Stimulated activated CD4-positive, alpha-beta T cell treated with anti-CD3 and anti-CD28 coated beads, Interleukin-1b, Interleukin-23, amount 100 ng/mL, for 48 hours (primary cell): ENCODE measurements at places on chromosomes 4 and X.

GRCh38 chr4:109276482-109277095, 25.9 kb downstream of the COL25A1 start:
- no peak for DNase-seq

GRCh38 chrX:12263211-12263610, 124.9 kb downstream of the FRMPD4 start:
- no peak for DNase-seq

GRCh38 chr4:79250887-79251286, 75.0 kb downstream of the NAA11 start:
- no peak for DNase-seq

DNA sequence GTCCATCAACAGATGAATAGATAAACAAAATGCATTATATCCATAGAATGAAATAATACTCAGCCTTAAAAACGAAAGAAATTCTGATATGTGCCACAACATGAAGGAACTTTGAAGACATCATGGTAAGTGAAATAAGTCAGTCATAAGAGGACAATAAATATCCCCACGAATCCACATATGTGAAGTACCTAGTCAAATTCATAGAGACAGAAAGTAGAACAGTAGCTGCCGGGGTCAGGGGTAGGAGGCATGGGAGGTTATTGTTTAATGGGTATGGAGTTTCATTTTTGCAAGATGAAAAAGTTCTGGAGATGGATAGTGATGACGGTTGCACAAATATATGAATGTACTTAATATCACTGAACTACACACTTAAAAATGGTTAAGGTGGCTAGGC, 151.6 kb upstream of the MAP3K15 start:
- no peak for DNase-seq

DNA sequence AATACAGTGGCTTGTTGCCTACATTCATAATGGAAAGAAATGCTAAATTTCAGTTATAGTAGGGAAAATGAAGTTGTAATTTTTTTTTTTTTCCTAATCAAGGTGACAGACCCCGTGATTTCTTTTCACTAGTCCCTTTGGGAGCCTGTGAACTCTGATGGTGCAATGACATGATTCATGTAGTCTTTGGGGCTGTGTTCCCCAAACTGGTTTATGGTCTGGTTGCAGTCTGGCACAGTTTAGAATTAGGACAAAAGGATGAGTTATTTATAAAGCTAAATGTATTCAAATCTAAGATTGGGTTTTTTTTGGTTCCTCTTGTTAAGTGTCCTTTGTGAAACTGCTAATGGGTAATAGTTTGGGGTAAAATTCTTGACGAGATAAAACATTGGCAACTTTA, 66.0 kb downstream of the REPS2 start:
- DNase-seq = no peak

- DNase-seq = no peak
Measured at GRCh38 chr4:45453258-45453853, 670.5 kb downstream of the GABRG1 start.

GRCh38 chr4:78592088-78592783, 40.7 kb downstream of the ANXA3 start:
- DNase-seq = no peak

- no peak for DNase-seq
Measured at GRCh38 chr4:111678908-111679307, 466.3 kb upstream of the FAM241A start.

- DNase-seq = no peak
Measured at GRCh38 chr4:78638337-78639172, 87.0 kb downstream of the ANXA3 start.

- DNase-seq = no peak
Measured at GRCh38 chr4:164509951-164510350, 244.0 kb upstream of the SMIM31 start.

DNA sequence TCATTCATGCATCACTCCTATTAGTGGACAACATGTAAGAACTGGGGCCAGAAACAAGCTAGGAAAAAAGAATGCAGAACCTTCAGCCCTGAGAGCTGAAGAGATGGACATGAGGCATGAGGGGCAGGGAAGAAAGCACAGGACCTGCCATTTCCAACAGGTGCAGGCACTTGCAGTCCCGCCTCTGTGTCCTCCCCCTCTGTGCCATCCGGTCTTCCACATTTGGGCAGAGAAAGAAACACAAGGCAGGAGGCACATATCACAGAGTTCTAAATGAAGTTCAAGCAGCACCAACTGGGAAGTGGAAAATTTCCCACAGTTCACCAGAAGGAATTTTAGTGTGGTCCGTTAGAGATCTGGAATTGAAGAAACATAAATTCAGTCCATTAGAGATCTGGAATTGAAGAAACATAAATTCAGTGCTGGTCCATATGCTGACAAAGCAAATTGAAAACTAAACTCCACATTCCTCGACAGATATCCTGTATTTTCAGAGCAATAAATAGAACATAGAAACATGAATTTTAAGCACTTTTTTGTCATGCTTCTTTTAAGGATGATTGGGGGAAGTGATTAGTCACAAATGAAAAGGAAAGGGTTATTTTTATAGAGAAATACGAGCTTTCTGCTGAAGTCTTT, 57.2 kb upstream of the DAPP1 start:
- DNase-seq = no peak

DNA sequence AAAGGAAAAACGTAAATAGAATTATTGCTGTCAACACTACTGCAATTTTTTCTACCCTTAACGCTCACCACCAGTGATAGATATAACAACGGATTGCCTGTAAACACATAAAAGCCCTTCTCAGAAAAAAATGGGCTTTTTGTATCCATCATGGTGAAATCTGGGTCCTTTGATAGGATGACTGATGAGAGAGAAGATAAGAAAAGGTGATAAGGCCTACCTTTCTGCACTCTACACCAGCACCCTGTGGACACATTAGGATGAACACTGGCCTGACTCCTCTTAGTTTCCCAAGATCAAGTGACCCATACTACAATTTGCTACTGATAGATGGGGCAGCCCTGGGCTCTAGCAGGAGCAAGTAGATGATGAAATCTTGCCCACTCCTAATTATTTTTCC, 112.3 kb upstream of the RAP2C start:
- no peak for DNase-seq

GRCh38 chr4:184322328-184323025, 104.8 kb upstream of the ENPP6 start:
- no peak for DNase-seq

DNA sequence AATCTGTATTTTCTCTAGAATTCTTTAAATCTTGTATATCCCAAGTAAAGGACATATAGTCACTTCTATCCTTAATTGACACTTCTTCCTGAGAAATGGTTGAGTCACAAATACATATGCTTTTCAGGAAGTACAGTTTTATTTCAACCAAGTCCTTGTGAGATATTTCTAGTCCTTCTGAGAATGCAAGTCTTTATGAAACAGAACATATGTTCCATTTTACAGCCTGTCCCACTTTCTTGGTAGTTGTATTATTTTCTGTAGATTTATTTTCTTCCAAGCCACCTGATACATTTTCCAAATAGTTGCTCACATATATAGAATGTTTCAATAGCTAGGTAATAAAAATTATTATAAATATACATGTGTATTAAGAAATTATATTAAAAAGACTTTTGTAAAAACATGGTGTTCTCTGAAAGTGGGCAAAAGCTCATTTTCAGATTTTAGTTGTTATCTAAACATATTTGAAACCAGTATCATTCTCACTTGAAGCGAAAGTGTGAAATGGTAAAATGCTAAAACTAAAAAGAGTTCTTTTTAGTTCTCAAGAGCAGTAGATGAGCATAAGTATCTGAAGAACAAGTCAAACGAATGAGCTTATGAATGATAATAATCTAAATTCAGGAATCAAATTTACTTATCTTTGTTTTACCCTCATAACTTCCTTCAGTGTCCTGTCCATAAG, 468.0 kb downstream of the EPHA5 start:
- no peak for DNase-seq

DNA sequence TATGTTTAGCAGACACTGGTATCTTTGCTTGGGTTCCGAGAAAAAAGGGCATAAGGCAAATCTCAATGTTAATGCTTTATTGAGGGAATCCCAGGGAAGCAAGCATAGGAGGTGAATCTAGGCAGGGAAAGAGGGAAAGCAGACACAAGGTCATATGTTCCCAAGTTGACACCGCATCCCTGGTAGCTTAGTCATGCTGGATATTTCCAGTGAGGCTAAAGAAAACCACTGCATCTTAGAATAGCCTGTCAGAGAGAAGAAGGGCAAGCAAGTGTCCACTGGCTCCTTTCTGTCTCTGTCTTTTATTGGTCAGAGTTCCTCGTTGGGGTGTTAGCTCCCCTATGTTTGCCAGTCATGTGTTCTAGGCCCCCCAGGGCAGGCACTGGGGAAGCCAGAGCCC, 104.7 kb downstream of the NKX6-1 start:
- DNase-seq = no peak

DNA sequence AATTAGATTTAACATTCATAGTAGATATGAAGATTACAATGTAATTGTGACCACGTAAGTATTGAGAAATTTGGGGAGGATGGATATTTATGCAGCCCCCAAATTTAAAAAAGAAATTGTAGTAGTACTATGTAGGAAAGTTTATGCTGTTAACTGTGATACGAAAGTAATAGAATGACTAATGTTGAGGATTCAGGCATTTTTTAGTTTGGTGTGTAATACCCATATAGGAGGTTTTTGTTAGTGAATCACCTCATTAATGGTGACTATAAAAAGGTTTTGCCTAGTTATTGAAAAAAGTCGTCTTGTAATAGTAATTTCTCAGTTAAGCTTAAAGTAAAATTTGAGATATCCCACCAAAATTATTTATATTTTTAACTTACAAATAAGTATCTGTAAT, 67.2 kb downstream of the SMARCAD1 start:
- DNase-seq = no peak

DNA sequence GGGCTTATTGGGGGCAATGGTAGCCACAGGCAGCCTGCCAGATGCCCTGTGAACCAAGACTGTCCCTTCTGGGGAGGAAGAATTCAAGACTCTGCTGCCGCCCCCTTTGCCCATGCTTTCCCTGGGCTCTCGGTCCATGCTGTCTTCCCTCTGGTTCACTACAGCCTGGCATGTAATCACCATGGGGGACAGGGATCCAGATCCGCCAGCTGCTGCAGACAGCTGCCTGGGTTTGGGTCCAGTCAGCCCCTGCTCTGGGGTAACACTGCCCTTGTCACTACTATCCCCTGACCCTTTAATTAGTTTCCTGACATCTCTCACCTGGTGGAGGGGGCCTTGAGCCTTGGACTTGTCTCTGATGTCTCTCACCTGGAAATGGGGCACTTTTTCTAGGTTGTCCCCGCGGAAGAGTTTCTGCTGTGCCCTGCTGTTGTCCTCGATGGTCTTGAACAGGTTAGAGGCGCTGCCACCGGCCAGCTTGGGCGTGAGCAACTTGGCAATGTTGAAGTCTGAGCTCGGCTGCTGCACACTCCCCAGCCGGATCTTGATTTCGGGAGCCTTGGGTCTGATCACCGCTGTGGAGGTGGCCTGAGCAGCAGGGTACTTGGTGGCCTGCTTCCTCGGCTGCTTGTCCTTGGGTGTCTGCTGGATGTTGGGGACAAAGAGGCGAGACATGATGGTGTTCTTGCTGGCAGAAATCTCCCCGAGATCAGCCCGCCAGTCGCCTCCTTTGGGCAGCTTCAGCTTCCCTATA, 6.4 kb downstream of the C4orf54 start:
- no peak for DNase-seq

- DNase-seq = no peak
Measured at GRCh38 chr4:152968806-152969394, 32.8 kb downstream of the FHDC1 start.

GRCh38 chrX:118772051-118772450, 44.6 kb downstream of the IL13RA1 start:
- DNase-seq = no peak

DNA sequence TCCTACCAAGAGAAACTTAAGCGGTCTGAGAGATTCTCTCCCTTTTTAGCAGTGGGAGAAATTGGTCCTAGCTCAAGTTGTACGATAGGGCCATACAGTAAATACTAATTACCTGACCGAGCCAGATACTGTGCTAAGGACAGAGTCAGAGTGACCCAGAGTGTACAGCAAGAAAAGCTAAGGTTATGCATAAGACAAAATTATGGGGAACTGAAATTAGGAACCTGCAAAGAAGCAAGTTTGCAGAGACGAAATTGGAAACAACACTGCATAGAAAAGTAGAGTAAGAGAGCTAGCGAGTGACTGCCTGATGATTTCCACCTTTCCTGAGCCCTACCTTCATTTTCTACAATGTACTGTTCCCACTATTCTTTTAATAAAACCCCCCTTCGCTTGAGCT, 278.1 kb downstream of the NKX6-1 start:
- DNase-seq = no peak

DNA sequence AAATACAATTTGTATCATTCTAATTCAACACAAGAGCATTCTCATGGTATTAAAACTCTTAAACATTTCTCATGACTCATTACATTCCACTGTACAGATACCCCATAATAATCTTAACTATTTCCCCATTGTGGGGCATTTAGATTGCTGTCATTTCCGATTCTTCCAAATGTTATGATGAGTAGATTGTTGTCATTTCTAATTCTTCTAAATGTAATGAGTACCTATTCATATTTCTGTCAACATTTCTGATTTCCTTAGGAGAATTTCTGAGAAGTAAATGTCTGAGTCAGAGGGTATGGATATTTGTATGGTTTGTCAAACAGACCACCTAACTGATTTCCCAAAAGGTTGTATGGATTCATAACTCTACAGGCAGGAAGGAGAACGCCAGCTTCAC, 8.3 kb downstream of the S100G start:
- DNase-seq = no peak

DNA sequence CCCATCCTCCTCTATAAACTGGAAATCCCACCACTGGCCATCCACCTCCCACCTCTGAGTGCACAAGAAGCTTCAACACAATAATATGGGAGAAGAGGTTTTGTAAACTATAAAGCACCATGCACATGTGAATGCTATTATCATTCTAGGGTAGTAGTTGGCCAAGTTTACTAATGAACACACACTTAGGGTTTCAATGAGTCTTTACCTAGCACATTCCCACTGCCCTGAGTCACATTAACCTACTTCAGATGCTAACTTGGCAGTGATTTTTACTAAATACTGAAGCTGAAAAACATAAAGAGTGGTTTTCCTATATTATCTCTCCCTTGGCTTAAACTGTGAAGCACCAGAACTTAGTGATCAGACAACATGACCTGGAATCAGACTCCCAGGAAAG, 93.9 kb downstream of the SH3KBP1 start:
- no peak for DNase-seq

DNA sequence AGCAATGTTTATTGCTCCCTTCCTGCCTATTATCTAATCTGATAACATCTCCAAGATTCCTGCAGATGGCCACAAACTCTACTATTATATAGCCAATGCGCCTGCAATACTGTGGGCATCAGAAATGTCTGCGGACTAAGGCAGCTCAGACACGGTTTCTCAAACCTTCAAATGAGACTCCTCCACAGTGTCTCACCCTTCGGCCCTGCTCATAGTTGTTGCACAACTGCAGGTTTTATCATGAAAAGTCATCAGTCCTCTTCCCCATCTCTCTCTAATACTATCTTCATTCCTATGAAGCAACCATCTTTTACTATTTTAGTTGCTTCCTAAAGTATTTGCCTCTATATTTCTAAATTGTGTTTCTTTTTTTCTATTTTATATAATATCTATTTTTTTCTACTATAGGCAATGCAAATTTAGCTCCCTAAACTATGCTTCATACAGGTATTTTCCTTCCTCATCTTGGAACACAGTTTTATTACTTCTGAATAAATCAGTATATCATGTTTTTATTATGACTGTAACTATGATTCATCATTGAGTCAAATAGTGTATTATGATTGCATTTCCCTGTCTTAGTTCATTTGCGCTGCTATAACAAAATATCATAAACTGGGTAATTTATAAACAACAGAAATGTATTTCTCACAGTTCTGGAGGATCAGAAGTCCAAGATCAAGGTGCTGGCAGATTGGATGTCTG, 129.7 kb upstream of the EDNRA start:
- no peak for DNase-seq
